ENCODE measurements at places on chromosomes 3 and 15.

- DNase-seq: no peak
Measured at GRCh38 chr3:107411056-107411455, 33.8 kb downstream of the CCDC54 start.

- DNase-seq: peak; percentile 20
Measured at GRCh38 chr3:71724584-71725270, 475 bp downstream of the EIF4E3 start.

GRCh38 chr15:85762756-85763127 lies 32.0 kb downstream of the KLHL25 start:
- no peak for DNase-seq

DNA sequence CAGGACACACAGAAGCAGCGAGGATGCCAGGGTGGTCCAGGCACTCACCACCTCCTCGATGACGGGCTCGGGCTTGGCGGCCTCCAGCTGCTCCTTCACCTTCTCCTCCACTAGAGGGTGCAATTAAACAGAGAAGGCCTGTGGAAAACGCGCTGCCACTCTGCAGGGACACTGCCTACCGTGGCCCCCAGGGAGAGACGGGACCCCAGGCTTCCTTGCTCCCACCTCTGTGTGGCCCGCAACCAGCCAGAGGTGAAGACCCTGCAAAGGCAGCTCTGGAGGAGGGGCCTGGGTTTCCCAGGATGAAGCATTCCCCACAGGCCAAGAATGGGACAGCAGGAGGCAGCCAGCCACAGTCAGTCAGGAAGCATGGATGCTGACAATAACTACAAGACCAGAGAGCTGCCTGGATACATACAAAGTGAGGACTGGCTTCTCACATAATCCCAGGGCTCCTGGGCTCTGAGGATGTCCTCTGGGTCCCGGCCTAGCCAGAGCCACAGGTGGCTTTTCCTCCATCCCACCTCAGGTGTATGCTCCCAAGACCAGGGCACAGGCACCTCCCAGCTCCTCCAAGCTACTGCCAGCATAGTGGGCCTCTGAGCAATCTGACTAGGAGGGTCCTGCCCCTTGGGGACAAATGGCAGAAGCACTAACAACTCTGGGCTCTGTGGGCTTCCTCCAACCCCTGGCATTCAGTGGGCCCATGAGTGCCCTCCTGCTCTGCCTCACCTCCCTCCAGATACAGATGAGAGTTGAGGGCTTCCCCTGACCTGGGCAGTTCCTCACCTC lies 46.2 kb downstream of the PTH1R start:
- DNase-seq: peak; percentile 29

- DNase-seq: no peak
Measured at GRCh38 chr3:50378024-50378423, 18.7 kb upstream of the TMEM115 start.

DNA sequence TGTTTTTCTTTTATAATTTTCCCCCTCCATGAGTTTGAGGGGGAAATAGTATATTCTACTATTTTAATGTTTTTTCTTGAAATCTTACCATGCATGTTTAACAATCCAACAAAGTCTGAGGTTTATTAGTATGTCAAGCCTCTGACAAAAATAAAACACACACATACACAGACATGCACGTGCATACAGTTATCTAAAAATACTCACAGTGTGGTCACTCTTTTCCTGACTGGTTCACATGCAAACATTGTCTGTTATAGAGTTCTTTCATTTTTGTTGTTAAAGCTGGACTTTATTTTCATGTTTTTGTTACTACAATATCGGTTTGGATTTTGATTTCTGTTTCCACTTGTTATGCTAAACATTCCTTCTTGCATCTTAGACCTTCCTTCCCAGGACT lies 236.6 kb downstream of the MFSD1 start:
- no peak for DNase-seq

DNA sequence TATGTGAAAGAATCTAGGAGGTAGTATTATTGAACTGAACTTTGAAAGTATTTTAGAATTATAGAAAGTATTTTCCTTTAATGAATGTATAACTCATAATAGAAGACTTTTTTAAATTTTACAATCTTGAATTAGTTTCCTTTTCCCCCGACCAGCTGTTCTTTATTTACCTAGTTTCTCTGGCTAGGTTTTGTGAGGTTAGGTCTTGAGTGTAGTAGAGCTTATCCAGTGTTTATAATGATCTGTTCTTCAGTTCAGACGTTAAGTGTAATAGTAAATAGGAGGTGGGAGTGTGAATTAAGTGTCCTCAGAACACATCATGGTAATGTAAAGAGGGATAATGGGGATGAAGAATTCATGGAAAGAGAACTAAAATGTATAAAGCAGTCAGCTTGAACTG lies 93.8 kb downstream of the MYRIP start:
- no peak for DNase-seq

Measured in naive thymus-derived CD8-positive, alpha-beta T cell (primary cell).